Head of caudate nucleus (tissue), 42 donors: ENCODE measurements at places on chromosomes 11 and 22.

DNA sequence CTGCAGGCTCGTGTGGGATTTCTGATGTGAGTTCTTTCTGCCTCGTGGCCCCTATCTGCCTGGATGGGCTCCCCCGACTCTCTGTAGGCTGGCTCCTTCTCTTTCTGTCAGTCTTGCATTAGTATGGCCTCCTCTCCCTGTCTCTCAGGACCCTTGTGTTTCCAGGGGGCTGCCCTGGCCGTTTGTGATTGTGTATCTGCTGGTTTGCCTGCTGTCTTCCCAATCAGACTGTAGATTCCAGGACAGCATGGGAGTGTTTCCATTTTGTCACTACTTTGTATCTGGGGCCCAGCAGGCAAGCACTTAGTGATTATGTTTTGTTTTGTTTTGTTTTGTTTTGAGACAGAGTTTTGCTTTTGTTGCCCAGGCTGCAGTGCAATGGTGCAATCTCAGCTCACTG lies 25.6 kb downstream of the SNAP29 start:
- DNase-seq = no peak

- DNase-seq = no peak
These were observed 69.2 kb downstream of the PACSIN2 start for GRCh38 chr22:42945736-42946135.

DNA sequence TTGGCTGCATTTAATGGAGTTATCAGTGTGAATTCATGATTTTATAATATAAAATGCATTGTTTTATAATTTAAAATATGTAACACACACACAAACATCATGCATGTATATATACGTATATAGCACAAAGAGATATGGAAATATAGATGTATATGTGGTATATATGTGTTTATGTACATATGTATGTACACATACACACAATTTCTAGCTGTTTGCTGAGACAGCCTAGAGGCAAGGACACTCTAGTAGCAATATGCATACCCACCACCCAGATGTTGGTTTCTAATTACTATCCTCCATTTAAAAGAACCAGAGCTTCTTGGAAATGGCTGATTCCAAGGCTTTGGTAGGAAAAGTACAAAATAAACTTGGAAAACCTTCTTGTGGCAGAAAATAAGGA lies 50.4 kb downstream of the RBFOX2 start:
- no peak for DNase-seq

DNA sequence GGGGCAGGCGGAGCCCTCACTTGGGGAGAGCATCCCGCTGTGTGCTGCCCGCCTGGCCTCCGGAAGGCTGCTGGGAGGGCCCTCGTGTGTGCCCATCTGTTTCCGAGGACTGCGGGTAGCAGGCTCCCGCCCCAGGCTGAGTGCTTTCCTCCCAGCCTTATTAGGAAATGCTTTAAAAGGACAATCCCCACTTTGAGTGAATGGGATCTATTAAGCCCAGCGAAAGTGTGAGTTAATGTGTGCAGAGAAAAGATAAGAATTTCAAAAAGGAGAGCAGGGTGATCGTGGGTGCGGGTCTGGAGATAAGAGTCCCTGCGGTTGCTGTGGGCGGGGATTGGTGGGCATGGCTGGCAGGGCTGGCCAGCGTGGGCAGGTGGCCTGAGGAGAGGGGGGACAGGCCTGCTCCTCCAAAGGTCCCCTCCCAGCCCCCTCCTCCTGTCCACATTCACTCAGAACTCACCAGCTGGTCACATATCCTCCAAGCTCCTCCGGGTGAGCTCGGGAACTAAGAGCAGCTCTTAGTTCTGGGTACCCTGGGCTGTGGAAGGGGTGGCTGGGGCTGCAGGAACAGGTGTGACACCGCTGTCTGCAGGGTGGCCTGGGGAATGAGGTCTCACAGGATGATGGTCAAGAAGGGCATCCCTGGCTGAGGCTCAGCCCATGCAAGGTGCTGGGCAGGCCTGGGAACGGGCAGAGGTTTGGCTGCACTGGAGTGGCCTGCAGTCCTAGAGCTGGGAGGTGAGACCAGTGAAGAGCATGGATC lies 1260.3 kb downstream of the BRD1 start:
- no peak for DNase-seq

GRCh38 chr22:24138649-24139420 lies 42.5 kb upstream of the SUSD2 start:
- DNase-seq = no peak

DNA sequence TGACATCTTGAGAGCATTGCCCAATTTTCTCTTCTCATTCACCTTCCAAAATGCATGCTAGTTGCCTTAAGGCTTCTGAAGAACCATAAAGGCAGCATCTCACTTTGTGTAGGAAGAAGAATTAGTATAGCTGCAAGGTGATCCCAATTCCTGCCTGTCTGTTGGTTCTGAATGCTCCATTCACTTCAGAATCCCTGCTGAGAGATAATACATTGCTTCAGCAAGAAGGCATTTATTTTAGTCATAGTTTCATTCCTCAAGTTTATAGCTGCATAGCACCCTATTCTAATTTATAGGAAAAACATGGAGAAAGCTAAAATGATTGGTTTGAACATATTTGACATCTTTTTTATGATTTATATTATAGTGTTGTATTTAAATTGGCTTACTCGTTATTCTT lies 181.3 kb downstream of the METTL15 start:
- no peak for DNase-seq

DNA sequence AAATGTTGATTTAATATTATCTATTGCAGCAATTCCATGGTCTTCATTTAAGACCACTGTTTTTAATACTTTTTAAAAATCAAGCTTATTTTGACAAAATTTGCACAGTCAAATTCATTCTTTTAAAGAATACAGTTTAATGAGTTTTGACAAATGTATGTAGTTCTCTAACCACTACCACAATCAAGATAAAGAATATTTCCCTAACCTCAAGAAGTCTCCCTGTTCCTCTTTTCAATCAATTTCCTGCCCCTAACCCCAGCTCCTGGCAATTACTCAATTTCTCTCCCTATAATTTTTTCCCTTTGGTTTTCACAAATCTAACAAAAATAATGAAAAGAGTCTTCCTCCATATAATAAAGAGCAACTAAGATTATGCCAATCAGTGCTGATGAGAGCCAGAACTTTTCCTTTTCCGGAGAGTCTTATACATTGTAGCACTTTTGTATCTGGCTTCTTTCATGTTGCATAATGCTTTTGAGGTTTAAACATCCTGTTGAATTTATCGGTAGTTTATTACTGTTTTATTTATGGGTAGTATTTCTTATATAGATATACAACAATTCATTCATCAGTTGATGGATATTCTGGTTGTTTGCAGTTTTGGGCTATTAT lies 231.7 kb downstream of the AASDHPPT start:
- DNase-seq = no peak

DNA sequence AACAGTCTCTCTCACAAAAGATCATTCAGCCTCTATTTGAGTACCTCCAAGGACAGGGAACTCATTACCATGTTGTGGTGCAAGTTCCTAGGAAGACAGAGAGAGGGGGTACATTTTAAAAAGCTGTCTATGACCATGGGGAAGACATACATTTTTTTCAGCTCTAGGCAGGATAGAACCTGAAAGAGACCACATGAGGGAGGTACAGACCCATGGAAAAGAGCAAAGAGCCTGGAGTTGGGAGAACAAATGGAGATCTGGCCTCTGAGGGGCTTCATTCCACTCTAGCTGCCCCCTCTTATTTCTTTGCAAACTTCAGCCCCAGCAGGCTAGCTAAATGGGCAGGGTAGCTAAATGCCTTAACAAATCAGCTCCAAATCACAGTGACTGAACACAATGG lies 36.3 kb downstream of the KCNC1 start:
- DNase-seq = no peak

GRCh38 chr22:45435544-45436139 lies 22.1 kb downstream of the RIBC2 start:
- peak; percentile 88 for DNase-seq

DNA sequence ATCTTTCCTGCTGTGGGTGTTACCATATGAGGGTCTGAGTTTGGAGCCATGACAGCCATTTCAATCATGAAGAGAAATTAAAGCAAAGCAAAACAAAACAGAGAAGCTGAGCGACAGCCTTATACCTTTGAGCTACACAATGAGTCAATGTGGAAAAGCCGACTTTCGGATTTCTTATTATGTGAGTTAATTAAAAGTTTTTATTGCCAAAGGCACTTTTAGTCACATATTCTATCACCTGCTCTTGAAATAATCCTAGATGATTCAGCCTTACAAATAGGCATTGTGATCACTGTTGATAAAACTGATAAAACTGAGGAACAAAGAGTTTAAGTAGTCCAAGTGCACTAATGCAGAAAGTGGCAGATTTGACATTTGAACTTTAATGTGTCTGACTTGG lies 381.9 kb upstream of the TENM4 start:
- no peak for DNase-seq

DNA sequence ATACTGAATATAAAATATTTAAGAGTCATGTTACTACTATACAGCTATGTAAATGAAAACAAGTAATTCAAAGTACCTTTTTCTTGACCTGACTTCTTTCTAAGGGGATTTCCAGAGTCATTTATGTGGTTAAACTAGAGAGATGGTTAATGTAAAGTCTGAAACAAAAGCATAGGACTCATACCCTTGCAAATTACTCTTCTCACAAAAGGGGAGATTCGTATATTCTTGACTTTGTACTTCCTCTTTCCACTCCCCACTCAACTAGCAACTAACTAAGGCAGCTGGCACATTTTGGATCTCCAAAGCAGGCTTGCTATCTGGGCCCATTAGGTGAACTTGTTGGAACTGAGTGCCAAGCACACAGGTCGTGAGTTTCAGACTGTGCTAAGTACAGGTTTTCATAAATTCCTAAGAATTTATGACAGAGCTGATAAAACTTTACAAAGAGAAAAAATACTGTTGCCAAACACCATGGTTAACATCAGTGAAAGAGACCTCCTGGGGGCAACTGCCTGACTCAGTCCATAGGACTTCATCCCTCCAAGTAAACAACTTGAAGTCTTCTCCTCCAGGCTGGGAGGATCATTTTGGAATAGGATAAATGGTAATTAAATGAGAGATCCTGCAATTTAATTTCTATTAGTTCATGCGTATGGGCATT lies 77.0 kb upstream of the DDI1 start:
- no peak for DNase-seq
